ENCODE measurements at places on chromosomes 4 and X.

GRCh38 chrX:148917441-148917840 lies 417.0 kb downstream of the AFF2 start:
- DNase-seq, result no peak

GRCh38 chr4:78145622-78146021 lies 88.5 kb downstream of the FRAS1 start:
- DNase-seq, result no peak

DNA sequence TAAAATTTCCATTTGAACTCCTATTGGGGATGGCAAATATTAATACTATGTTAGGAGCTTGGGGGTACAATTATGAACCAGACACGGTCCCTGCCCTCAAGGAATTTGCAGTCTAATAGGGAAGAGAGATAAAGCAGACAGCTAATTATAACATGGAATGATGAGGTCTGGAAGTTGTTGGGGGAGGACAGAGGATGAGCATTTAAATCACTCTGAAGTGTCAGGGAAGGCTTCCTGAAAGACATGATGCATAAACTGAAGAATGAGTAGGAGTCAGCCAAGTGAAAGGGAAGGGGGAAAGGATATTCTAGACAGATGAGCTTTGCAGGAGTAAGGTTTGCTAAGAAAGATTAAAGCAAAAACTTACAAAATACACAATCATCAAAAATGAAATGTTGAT lies 15.9 kb downstream of the PLAC1 start:
- no peak for DNase-seq

- no peak for DNase-seq
Measured at GRCh38 chr4:184136525-184136924, 81.1 kb downstream of the ENPP6 start.

- no peak for DNase-seq
Measured at GRCh38 chr4:16158504-16158852, 67.8 kb downstream of the TAPT1 start.

DNA sequence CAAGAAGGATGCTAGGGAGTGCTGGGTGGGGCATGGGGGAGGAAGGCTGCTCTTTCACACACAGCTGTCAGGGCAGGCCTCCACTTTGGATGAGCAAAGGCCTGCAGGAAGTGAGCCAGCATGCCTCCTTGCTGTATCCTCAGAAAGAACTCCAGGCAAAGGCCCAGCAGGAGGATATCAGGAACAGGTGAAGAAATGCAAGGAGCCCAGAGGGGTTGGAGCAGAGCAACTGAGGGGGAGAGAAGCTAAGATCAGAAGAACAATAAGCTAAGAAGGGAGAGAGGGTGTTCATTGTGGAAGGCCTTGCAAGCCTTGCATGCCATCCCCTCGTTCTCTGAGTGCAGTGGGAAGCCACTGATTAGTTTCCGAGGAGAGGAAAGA lies 115.1 kb downstream of the CAMK2D start:
- DNase-seq, result no peak

GRCh38 chr4:8130346-8131066 lies 28.1 kb downstream of the ABLIM2 start:
- DNase-seq, result no peak

DNA sequence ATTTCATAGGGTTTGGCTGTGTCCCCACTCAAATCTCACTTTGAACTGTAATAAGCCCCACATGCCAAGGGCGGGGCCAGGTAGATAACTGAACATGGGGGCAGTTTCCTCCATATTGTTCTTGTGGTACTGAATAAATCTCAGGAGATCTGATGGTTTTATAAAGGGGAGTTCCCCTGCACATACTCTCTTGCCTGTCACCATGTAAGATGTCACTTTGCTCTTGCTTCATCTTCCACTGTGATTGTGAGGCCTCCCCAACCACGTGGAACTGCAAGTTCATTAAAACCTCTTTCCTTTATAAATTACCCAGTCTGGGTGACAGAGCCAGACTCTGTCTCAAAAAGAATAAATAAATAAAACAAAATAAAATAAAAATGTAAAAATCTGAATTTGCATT lies 95.9 kb downstream of the PDS5A start:
- DNase-seq, result no peak

DNA sequence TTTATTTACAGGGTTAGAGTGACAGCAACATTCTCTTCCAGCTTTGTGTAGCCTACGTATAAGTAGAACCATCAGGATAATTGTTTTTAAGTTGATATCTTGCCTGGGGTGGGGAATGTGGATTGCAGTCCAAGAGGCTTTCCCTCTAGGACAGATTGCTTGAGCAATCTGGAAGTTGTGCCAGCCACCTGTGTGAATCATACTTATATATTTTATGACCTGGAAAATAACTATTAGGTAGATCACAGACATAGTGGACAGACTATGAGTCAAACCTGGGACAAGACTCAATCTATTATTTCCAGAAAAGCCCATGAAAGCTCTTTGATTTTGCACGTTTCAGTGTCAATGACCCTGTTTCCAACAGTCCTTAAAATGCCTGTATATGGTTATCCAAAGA lies 98.9 kb downstream of the TLL1 start:
- no peak for DNase-seq

DNA sequence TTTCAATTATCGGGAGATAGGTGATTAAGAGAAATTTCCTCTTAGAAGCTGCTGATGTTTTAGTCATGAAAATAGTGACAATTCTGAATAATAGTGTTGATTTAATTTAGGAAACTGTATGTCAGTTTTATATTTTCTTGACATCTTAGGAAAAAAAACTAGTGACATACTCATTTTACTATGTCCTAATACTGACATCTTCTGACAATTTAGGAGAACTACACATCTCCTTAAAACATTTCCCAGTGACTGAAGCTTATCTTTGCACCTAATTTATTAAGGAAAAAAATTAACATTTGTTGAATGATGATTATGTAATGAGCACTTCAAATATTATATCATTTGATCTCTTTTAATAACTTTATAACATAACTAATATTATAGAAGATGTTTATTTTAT lies 42.0 kb upstream of the RBMXL3 start:
- DNase-seq, result no peak

- DNase-seq, result no peak
Measured at GRCh38 chr4:129342819-129343408, 247.0 kb downstream of the C4orf33 start.

GRCh38 chr4:24024605-24025004 lies 134.8 kb upstream of the PPARGC1A start:
- DNase-seq, result no peak

DNA sequence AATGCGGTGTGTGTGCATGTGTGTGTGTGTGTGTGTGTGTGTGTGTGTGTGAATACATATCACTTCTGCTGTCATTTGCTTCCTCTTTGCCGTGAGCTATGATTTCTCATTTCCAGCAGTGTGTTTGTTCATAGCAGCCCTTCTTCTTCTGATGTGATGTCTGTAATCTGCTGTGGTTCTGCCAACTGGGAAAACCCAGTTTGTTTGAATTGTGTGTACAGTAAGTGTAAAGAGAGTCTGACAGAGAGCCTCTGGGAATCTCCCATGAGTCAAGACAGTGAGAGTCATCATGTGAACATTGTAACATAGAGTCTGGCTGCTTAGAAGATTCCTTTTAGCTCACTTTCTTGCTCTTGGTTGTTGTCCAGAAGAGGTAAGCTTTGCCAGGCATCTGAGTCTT lies 8.4 kb upstream of the NWD2 start:
- DNase-seq, result no peak

DNA sequence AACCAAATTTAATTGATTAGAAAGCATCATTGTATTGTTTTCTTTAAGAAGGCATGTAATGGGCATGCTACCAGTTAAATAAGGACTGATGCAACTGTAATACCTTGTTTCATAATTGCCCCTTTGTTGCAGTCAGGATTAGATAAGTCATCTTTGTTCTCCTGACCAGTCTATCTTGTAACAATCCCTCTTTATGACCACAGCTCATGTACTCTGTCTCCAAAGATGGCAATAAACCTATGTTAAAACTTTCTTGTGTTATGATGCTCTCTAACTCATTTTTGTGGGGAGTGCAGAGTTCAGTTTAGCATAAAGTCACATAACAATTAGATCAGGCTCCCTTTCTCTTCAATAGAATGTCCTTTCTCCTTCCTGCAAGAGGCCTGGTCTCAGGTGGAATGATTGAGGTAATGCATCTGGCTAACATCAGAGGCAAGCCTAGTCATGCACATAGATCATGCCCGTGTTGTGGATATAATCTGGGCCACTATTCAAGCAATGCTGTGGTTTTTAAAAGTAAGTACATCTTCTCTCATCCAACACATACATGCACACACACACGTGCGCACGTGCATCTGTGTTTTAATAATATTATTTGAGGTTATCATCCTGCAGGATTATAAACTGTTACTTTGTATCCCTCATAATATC lies 45.6 kb downstream of the TMEM154 start:
- DNase-seq, result no peak

DNA sequence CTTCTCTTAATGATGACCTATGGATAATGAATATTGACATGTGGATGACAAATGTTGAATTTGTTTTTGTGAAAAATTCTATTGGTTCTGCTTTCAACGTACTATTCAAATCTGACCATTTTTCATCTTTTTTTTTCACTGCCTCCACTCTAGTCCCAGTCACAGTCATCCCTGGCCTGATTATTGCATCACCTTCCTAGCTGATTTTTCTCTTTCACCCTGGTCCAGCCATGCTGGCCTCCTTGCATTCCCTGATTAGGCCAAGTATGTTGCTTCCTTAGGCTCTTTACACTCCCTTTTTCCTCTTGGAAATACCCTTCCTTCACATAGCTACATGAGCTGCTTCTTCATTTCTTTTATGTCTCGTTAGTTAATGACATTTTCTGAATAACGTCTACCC lies 58.1 kb upstream of the MAP9 start:
- no peak for DNase-seq

- DNase-seq, result no peak
Measured at GRCh38 chrX:104039689-104040505, at the start of gene H2BW2. Gene H2BW2, plus strand, starts transcription at chrX:104039956. Its CDS starts 39 bp downstream, at chrX:104039995.

- DNase-seq, result no peak
Measured at GRCh38 chrX:136710325-136710951, 62.5 kb downstream of the CD40LG start.

DNA sequence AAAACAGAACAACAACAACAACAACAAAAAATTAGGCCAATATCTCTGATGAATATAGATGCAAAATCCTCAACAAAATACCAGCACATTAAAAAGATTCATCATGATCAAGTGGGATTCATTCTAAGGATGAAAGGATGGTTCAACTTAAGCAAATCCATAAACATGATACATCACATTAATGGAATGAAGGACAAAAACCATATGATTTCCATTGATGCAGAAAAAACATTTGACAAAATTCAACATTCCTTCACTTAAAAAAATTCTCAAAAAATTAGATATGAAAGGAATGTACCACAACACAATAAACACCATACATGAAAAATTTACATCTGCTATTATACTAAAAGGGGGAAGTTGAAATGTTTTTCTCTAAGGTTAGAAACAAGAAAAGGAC lies 103.3 kb downstream of the IL15 start:
- no peak for DNase-seq

GRCh38 chr4:145736241-145736831 lies 56.4 kb downstream of the C4orf51 start:
- no peak for DNase-seq

- DNase-seq, result no peak
Measured at GRCh38 chr4:14868426-14869395, 133.6 kb upstream of the CPEB2 start.

DNA sequence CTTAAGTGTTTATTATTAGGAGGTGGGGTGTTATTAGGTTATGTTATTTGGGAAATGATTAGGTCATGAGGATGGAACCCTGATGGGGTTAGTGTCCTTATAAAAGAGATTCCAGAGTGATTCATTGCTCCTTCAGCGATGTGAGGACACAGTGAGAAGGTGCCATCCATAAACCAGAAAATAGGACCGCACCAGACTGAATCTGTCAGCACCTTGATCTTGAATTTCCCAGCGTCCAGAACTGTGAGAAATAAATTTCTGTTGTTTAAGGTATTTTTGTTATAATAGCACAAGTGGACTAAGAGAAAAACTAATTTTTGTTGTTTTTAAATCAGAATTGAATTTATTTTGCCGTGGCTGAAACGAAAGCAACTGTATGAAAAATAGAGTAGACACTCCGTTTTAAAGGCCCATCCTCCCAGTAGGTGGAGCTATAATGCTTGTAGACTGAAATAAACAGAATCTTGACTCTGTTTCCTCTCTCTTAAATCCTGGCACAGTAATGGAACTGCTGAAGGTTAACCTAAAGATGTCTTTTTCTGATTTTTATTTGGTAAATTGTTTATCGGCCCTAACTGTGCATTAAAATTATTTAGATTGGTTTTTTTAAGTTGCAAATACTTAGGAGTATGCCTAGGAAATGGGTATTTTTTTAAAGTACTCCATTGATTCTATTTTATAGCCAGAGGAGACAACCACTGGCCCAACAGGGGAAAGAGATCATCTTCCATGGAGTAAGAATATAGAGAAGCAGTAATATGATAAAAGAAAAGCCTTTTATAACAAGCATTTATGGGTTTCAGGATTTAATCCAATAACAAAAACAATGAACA lies 133.2 kb upstream of the ADAMTS3 start:
- peak; percentile 35 for DNase-seq

GRCh38 chr4:36026348-36026880 lies 217.9 kb downstream of the ARAP2 start:
- no peak for DNase-seq

- no peak for DNase-seq
Measured at GRCh38 chr4:143281507-143282190, 55.0 kb upstream of the GAB1 start.

DNA sequence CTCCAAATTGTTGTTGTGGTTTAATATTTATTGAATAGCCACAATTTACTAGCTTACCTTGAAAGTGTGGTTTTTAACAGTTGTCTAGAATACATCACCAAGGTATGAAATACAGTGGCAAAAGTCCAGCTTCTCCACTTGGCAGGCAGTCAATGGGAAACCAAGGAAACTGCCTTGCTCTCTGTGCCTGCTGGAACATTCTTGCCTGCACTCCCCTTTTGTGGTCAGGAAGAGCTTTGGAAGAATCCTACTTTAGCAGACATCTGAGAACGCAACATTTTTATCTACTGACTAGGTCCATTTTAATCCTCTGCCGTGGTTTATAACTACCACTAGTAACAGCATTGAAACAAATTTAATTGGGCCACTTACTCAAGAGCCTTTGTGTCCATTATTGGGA lies 64.5 kb downstream of the TENM3 start:
- no peak for DNase-seq

GRCh38 chrX:50161127-50161526 lies 39.7 kb downstream of the AKAP4 start:
- DNase-seq, result no peak

DNA sequence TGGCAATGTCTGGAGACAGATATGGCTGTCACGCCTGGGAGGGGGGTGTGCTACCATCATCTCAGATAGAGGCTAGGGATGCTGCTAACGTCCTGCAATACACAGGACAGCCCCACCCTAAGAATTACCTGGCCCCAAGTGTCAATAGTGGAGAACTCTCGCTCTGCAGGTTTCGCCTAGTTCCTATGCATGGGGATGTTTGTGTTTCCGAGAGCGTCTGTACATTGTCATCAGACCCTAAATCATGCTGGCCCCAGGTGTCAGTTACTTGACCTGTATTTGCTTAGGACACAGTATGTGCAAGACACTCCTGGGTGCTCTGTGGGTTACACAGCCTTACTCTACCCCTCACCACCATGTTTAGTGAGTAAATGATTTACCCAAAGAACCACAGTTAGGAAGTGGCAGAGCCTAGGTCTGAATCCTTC lies 90.8 kb downstream of the AFF1 start:
- DNase-seq, result no peak

GRCh38 chr4:71518283-71518989 lies 179.6 kb downstream of the SLC4A4 start:
- no peak for DNase-seq
